Right ventricle myocardium superior (tissue), 1 donor: ENCODE measurements at places on chromosomes 13 and 19.

GRCh38 chr13:91304741-91305140, 42.7 kb upstream of the MIR17HG start:
- DNase-seq = no peak

DNA sequence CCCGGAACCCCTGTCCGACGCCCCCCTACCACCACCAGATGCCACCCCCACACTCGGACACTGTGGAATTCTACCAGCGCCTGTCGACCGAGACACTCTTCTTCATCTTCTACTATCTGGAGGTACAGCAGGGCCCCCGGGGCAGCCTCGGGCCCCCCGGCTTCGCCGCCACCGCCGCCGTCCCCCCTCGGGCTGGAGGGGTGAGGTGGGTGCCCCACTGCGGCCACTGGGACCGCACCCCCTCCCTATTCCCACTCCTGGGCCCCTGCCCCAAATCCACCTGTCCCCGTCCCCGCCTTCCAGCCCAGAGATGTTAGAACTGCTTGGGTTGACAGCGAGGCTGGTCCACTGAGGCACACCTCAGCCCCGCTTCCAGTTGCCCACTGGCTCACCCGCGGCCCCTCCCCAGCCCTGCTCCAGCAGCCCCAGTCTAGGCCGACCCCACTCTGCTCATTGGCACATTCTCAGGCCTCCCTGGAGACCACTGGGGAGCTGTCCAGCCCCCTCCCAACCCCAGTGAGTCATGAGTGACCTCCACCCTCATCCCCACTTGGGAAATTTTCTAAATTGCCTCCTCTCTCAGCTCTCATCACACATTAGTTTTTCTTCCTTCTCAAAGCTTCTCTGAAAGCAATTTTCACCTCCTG, 6.5 kb downstream of the LENG1 start:
- no peak for DNase-seq

GRCh38 chr13:46361276-46361934, 25.6 kb downstream of the RUBCNL start:
- no peak for DNase-seq

DNA sequence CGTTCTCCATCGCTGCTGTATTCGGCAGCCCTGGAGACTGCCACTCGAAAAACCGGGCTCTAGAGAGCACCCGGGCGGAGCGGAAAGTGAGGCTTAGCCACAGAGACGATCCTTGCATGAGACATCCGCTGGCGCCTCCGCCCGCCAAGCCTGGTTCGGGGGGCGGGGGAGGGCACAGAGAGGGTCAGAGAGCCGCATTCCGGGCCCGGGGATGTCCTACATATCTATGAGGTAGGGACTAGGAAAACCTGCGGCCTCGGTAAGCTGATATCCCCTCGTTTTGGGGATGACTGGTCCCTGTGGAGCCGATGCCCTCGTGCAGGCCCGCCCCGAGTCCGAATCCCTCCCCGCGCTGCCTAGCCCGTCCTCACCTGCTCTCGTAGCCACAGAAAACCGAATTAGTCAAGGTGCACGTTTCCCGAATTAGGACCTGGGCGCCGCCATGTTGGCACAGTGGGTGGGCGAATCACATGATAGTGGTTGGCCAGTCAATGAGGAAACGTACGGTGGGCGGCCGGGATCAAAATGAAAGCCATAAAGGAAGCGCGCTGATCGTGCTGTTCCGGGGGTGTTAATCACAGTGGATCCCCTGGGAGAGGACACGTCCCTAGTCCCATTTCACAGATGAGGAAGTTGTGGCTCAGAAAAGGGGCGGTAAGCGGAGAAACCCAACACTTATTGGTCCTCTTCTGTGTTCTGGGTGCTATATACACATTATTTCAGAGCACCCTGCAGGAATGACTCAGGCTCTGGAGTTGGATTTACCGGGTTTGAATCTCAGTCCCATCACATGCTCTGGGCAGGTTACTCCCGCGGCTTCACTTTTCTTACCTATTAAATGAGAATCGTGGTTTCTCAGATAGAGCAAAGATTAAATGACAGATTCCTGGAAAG, at the start of gene TRMT1:
TSS of gene TRMT1 (minus strand) at position 459 of the 894 bp plus-strand sequence. CDS start at position 118, 341 bp downstream.
- DNase-seq = peak; percentile 96

DNA sequence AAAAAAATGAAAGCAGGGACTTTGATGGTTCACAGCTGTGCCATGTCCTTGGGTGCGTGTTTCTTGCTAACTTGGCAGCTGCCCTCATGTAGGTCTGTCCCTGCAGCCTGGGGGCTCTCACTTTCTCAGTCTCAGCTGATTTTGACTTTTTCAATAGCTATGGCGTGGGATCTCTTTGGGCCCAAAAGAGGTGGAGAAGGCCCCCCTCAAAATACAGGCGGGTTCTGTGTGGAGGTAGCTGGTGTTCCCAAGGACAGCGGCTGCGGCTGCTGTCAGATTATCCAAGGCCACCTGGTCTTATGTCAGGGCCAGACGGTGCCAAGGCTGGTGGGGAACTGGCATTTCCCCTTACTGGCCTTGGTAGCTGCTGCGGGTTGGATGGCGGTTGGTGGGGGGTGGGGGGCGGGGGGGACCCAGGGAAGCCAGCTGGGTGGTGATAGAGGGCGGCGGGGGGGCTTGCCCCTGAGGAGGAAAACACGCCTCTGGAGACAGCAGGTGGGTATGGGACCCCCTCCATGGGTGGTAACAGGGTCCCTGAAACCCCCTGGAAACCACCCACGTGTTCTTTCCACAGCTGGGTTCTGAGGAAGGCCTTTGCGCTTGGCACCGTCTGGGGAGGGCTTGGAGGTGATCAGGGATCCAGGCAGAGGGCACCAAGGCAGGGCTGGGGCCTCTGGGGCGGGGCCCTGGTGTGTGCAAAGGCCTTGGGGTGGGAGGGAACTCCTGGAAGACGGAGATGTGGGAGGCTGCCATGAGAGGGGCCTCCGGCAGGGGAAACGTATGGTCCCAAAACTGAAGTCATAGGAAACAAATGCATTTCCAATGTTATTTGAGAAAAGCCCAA, 4.1 kb downstream of the TIMM13 start:
- peak; percentile 55 for DNase-seq

- DNase-seq = peak; percentile 80
Measured at GRCh38 chr19:17091758-17092333, 16.3 kb downstream of the MYO9B start.

- DNase-seq = no peak
Measured at GRCh38 chr19:1997353-1998233, 17.9 kb downstream of the BTBD2 start.

DNA sequence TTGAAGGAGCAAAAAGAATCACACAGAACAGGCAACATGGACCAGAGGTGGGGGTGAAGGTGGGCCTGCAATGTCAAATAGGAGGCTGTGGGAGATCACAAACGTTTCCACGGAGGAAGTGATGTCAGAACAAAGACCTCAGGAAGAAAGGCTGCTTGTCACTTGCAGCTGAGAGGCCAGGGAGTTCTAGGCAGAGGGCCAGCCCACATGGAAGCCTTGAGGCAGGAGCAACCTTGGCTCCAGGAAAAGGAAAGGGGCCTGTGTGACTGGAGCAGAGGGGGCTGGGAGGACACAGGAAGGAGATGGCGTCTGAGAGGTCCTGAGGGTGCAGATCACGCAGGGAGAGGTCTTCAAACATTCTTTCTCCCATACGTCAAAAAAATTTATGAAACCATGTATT, 16.3 kb downstream of the ZNF160 start:
- DNase-seq = peak; percentile 72

DNA sequence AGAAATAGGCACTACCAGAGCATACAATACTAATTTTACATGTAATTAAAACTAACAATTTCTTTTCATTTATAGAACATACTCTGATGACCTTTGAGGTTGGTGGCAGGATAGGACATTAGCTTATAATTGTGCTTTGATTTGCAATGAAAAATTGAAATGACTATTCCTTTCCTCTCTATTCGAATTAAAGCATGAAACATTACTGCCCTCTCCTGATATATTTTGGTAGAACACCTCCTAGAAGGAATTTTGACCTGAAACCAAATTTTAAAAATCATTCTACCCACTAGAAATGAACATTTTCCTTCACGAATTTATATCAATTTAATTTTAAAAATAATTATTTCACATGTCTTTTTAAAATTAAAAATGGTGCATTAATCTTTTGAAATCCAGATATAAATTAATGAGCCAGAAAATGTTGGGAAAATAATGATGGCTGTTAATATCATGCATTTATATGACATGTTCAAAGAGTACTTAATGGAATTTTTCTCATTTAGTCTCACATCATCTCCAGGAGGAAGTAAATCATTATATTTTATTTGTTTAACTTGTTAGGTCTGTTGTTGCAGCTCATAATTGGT, 556.3 kb upstream of the ARGLU1 start:
- DNase-seq = no peak

DNA sequence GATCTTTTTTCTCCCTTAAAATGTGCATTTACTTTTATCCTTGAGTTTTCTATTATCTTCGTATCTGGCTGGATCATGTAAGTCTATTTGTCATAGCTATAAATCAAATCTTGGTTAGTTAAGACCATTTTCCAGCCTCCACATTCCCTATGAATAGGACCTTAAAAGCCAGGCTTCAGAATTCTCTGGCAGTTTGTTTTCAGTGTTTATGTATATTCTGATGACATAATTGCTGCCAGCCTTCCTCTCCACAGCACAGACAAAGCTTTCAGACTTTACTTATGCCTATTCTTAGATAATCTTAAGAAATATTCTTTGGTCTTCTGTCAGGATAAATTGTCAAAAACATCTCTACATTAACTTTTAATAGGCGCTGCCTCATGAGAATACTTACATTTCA, 870.8 kb upstream of the SPRY2 start:
- no peak for DNase-seq

DNA sequence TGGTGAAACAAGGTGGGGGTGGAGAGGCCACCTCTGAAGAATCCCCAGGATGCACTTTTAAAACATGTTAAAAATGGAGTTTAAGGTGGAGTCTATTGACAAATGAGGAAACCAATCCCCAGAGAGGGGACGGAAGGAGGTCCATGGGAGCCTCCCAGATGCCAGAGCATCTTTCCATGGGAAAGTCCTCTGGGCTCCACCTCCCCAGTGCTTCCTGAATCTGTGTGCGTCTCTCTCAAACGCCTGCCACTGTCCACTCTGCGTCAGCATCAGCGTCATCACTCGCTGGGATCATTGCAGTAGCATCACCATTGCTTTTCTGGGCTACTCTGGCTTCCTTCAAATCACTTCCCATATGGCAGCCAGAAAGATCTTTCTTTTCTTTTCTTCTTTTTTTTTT, 6.2 kb downstream of the GPR4 start:
- no peak for DNase-seq

DNA sequence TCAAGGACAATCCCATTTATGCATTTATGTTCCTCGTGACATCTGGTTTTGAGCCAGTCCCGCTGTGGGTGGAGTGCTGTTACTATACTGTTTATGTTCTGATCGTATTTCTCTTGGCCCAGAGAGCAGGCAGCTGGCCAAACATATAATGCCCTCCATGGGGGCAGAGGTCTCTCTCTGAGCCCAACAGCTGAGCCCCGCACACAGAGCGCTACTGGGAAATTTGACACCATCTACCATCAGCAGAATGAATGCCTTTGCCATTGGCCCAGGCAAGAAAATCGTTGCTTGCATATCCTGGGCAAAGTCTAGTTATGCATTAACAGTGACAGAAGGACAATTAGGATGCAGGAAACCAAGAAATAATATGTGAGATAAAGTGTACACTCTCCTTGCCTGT, 126.8 kb upstream of the CACNA1A start:
- DNase-seq = no peak

- DNase-seq = peak; percentile 92
Measured at GRCh38 chr13:57629821-57630235, 1.7 kb upstream of the PCDH17 start.

DNA sequence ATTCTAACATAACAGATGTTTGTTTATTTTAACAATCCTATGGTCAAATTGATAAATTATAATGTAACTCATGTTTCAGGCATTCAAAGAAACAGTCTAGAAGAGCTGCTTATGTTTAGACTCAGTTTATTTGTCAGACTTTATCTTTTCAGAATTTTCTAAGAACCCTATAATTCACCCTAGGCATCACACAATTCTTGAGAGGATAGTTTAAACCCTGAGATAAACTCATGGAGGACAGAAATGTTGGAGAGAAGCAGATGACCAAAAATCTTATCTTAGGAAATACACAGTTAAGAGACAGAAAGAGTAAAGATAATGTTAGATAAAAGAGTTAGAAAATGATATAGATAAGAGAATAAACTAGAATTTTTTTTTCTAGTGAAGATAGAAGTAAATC, 1185.7 kb upstream of the SLC10A2 start:
- no peak for DNase-seq

DNA sequence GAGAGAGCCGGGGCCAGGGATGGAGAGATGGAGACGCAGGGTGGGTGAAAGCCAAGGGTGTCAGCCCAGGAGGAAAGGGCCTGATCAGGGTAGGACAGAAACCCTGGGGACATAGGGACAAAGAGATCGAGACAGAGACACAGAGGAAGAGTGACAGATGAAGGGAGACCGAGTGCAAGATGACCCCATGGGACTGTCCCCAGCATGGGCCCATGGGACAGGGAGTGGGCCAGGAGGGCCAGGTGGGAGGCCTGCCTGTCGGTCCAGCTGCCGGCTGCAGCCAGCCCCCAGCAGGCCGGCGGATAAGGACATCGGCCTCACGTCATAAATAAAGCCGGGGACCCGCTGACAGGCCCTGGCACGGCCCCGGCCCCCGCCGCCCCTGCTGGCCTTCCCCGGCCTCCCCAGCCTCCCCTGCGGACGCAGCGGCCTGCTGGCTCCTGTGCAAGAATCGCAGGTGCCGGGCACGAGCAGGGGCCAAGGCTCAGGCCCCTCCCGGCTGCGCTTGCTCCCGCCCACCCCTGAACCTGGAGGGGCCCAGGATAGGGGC, 6.3 kb downstream of the REX1BD start:
- DNase-seq = no peak

DNA sequence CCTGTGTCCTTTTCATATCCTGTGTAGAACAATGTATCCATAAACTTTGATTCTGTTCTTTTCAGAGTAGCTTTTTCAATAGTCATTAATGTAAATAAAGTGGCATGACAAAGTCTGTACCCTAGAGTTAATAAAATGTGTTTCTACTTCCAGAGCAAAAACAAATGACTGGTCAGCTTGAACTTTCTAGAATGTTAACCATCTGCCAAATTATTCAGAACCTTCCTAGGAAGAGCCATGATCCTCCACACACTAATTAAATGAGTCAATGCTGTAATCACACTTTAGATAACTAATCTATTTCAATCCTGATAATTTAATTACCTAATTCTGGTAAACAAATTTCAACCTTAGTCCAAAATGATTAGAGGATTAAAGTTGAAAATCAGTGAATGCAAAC, 73.2 kb downstream of the DIAPH3 start:
- no peak for DNase-seq

DNA sequence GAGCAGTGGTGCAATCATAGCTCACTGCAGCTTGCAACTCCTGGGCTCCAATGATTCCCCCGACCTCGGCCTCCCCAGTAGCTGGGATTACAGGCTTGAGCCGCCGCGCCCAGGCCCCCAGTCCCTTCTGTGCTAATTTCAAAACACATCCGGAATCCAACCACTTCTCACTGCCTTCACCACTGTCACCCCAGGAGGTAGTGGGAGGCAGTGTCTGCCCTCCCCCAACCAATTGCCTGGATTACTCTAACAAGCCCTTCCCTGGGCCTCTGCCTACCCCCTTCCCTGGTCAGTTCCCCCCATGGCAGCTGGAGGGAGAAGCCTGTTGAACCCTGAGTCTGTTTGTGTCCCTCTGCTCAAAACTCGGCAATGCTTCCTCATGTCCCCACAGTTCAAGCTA, 2.3 kb downstream of the PRAM1 start:
- no peak for DNase-seq

- no peak for DNase-seq
Measured at GRCh38 chr19:37635076-37636056, 19.9 kb downstream of the ZFP30 start.
